NCI-H2081 (cell line): ENCODE measurements at places on chromosomes 5 and 9.

DNA sequence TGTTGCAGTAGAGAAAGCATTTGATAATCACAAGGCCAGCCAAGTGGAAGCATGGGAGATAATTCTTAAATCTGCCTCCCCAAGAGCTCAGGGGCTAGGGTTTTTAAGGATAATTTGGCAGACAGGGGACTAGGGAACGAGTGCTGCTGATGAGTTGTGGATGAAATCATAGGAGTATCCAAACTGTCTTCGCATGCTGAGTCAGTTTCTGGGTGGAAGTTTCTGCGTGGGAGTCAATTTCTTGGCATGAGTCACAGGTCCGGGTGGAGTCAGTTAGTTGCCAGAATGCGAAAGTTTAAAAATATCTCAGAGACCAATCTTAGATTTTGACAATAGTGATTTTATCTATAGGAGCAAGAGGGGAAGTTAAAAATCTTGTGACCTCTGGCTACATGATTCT, 112.6 kb downstream of the TMC1 start:
- no peak for DNase-seq

- no peak for DNase-seq
Observed at GRCh38 chr9:90343991-90344390, 298.6 kb downstream of the DIRAS2 start.

GRCh38 chr9:41229408-41230401, 40.6 kb upstream of the ZNG1F start:
- DNase-seq, result no peak

DNA sequence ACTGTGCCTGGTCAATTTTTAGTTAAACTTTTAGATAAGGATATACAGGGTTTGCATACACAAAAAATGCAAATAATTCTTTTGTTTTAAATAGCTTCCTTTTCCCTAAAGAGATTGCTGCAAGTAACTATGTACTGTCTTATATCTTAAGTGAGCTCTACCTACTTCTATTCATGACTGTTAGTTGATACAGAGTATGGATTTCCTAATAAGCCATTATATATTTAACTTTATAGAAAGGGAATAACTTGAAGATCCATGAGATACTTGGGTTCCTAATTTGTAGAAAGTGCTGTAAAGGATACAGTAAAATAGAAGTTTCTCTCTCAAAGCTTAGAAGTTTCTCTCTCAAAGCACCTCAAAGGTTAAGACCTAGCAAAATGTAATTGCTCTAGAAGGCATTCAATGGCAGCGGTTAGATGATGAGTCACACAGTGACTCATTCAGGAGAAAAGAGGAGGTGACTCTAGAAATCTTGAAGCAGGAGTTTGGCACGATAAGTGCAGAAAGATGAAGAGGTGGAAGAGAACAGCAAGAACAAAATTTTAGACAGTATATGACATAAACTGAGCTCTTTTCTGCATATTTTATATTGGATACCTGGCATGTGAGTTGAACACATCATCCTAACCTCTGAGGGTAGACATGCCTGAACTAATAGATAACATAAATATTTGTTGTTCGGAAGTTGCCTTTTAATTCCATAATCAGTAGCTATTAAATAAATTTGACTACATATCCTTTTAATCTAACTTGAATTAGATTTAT, 5.5 kb upstream of the DNAJC21 start:
- no peak for DNase-seq

DNA sequence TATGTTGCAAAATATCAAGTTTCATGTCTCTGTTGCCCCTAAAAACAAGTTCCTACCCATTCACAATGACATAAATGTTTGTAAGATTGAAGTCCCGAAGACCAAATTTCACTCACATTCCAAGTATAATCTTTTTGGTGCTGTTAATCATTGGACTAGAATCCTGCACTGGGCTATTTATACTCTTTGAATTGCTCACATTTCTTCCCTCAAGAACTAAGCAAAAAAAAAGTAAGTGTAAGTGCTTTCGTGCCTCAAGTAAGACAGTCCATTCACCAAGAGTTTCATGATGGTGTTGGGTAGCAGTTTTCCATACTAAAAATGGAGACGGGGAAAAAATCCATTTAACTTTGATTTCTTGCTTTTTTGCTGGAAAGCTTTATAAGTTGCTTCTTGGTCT, 242.3 kb downstream of the EBF1 start:
- no peak for DNase-seq

DNA sequence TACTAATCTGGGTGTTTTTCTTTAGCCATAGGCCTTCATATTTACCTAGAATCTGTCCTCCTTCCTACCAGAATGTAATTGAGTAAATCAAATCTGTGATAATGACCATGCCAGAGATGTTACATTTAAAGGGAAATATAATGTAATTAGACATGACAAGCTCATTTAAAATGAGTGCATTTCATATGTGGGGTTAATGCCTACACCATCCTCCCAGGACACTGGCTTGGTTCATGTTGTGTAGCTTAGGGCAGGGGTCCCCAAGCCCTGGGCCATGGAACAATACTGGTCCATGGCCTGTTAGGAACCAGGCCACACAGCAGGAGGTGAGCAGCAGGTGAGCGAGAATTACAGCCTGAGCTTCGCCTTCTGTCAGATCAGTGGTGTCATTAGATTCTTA, 276.9 kb upstream of the DAP start:
- DNase-seq, result no peak

DNA sequence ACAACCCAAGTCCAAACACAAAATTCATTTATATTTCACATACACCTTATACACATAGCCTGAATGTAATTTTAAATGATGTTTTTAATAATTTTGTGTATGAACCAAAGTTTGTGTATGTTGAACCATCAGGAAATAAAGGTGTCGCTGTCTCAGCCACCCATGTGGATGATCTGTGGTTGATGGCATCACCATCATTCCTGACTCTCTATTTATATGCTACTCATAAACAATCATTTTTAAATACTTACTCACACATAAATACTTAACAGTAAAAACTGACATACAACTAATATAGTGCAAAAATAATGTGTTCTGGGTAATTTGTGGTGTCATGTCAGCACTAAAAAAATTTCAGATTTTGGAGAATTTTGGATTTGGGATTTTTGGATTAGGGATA, 38.4 kb downstream of the SMC5 start:
- DNase-seq, result no peak

GRCh38 chr5:98770911-98771322, 2.5 kb upstream of the RGMB start:
- peak; percentile 44 for DNase-seq

DNA sequence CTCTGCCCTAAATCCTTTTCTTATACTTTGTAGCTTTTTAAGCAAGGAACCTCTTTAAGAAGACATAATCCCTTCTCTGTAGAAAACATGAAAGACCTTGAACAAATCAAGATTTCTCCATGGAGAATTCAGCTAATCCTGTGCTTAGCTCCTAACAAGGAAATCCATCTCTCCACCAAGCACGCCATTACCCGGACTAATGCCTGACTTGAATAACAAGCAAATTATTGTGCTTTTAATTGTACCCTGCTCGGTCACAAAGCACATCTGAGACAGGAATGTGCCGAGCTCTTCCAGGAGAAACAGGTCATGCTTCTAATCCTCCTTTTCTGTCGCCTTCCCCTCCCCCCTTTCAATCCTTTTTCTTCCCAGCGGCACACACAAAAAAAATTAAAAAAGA, 141.3 kb downstream of the PSAT1 start:
- DNase-seq, result no peak

DNA sequence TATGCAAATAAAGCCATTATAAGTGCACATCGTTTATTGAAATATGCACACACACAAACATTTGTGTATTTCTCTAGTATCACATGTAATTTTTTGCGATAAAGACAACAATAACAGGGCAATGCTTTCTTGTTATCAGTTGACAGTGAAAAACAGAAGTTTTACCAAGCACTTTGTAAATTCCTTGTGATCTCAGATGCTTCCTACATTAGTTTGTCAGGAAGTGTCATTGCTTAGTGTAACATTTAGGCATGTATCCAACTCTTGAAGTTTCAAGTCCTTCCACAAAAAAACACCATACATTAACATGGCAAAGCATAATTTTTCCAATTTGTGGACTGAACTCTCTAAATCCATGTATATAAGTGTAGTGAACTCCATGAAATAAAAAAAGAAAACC, 46.4 kb downstream of the MOCS2 start:
- no peak for DNase-seq

GRCh38 chr9:134150557-134151214, 13.7 kb downstream of the RNU6ATAC start:
- DNase-seq, result no peak

GRCh38 chr5:143222287-143223231, 180.9 kb downstream of the NR3C1 start:
- DNase-seq, result peak; percentile 42

- no peak for DNase-seq
Observed at GRCh38 chr5:125987677-125988255, 435.4 kb upstream of the GRAMD2B start.

- DNase-seq, result no peak
Observed at GRCh38 chr9:76448501-76448900, 10.5 kb upstream of the GCNT1 start.

DNA sequence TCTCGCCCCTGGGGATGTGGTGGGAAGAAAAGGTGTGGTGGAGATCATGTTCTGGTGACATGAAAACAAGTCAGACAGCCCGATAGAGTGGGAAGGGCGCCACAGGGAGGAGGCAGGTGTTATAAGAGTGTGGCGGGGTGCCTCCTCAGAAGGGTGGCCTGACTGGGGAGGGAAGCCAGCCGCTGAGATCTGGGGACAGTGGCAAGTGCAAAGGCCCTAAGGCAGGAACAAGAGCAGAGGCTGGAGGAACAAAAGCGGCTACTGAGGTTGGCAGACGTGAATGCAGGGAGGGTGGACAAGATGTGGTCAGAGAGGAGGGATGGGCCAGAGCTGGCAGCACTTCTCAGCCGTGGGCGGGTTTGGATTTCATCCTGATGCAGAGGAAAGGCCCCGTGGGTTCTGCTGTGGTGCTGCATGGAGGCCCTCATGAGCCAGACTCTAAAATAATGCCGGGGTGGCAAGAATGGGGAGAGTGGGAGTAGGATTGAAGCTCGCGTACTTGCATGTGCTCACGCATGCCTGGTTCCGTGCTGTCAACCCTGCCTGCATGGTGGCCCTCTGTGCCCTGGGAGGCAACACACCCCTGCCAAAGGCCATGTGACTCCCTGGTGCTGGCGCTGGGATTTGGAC, 89.2 kb downstream of the MVB12B start:
- no peak for DNase-seq

DNA sequence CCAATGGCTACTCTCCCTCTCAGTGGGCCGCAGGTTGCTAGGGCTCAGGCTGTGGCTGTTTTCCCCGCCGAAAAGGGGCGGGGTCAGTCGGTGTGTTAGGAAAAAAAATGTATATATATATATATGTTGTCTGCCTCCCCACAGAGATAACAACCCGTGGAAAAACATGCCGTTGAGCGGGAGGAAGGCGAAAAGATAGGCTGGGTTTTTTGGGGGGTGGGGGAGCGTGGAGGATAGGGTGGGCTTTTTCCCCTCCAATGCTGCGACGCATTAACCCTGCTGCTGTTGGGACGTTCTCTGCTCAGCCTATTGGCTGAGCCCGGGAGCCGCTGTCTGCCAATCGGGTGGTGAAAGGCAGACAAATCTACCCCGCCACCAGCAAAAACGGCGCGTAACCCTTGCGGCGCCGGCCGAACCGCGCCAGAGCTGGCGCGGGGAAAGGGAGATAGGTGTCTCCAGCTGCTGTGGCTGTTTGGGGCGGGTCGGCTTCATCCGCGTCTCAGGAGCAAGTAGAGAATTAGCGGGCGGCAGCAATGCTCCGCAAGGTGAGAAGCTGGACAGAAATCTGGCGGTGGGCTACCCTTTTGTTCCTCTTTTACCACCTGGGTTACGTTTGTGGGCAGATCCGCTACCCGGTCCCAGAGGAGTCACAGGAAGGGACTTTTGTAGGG, at the start of gene PCDHGC4:
TSS of gene PCDHGC4 (plus strand) at position 390 of the 671 bp plus-strand sequence. CDS start at position 534, 144 bp downstream.
- peak; percentile 38 for DNase-seq

- no peak for DNase-seq
Observed at GRCh38 chr5:136816327-136816726, 451.0 kb upstream of the TRPC7 start.

DNA sequence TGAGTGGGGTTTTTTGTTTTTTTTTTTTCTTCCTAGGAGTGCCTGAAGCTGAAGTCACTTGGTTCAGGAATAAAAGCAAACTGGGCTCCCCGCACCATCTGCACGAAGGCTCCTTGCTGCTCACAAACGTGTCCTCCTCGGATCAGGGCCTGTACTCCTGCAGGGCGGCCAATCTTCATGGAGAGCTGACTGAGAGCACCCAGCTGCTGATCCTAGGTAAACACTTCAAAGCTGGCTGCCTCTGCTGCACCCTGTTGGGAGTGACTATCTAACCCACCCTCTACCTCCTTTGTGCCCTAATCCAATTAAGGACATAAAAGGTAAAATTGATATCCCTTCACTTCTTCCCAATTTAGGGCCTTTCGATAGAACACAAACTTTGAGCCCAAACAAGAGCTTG, 206.8 kb downstream of the SAXO1 start:
- DNase-seq, result no peak

DNA sequence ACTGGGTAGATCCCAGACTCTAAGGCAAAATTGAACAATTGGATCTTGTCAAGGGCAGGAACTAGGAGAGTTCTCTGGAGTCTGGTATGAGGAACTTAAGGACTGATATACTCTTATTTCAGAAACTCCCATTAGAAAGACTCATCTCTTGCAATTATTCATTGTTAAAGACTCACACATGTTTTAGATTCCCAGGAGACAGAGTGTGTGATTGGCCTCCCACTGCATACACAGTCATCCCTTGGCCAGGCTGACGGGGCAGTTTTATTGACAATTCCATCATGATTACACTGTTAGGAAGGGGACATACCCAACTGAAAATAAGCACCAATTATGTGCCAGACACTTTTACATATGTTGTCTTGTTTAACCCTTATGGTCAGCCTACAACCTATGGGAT, 347.2 kb downstream of the DMAC1 start:
- no peak for DNase-seq

DNA sequence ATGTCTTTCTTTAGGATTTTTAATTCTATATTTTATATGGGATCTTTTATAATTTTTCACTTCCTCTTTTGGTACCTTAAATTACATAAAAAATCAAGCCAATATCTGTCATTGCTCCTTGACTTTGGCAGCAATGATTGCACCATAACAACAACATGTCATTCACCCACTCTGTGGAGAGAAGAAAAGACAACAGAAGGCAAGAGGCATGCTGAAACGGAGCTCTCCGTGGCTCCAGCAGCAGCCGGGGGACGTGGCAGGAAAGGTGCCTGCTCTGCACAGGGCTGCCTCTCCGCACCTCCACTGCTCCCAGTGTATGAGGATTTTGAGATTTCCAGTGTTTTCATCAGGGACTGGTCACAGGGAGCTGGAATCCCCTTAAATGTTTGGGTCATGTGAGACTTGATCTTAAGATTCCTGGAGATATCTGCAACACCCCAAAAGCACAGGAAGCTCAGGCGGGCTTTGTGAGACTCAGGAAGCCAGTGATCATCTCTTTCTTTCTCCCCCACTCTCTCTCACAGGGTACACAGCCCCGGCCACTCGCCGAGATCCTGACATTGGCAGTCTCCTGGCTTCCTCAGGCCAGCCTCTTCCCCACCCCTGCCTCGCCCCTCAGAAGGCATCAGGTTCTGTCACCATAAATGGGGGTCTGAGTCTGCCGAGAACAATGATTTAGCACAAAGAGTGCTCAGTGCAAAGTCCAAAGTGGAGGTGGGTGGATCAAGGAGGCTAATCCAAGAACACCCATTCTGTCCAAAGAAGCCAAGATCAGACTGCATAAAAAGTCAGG, 74.6 kb downstream of the ACTL7B start:
- no peak for DNase-seq
